ENCODE measurements at places on chromosomes 7 and 10.
A peak's percentile ranks its signal among the peaks of the same experiment; 100 is the strongest.

DNA sequence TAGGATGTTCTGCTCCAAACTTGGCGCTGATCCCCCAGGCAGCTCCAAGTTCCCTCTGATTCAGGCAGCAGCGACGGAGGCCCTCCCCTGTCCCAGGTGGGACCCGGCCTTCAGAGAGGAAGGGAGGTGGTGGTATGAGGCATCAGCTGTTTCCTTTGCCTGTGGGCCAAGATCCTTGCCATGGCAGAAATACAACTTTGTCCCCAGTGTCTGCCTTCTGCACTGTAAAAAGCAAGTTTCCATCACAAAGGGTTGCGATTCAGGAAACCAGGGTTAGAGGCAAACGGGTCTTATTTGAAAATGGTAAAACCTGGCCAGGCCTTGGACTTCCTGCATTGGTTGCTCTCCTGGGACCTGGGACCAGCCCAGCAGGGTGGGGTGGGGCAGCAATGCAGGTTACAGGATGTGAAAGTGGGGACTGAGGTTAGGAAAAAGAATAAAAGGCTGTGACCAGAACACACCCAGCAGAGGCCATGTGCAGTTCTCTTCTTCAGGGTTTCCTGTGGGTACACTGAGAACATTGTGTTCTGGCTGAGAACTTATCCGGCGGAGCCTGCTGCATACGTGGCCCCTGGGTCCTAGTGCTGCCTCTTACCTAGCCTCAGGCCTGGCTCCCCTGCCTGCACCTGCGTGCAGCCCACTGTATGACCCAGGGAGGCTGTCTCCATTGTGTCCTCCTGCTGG, 25.1 kb upstream of the DDIT4 start:
- no peak for DNase-seq

GRCh38 chr7:128042012-128042411, 10.8 kb upstream of the LRRC4 start:
- no peak for DNase-seq

GRCh38 chr7:76358481-76359110, at the start of gene YWHAG:
Gene YWHAG, minus strand, starts transcription at chr7:76358991. Its CDS starts 183 bp downstream, at chr7:76358808.
- DNase-seq, result peak; percentile 93

DNA sequence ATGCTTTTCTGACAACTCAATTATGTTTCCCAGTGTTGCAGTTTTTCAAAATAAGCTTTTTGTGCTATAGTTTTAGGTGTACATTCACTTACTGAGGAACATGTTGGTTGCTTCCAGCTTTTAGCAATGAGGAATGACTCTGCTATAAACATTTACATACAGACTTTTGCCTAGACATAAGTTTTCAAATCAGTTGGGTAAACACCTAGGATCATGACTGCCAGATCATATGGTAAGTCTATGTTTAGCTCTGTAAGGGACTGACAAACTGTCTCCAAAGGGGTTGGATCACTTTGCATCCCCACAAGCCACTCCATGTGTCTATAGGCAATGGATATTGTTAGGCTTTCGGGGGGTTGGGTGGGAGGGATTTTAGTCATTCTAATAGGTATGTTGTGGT, 10.8 kb upstream of the GRID2IP start:
- no peak for DNase-seq

GRCh38 chr7:15801551-15801950, 115.1 kb upstream of the MEOX2 start:
- DNase-seq, result no peak

GRCh38 chr7:20403331-20403730, 72.6 kb downstream of the ITGB8 start:
- DNase-seq, result peak; percentile 33

DNA sequence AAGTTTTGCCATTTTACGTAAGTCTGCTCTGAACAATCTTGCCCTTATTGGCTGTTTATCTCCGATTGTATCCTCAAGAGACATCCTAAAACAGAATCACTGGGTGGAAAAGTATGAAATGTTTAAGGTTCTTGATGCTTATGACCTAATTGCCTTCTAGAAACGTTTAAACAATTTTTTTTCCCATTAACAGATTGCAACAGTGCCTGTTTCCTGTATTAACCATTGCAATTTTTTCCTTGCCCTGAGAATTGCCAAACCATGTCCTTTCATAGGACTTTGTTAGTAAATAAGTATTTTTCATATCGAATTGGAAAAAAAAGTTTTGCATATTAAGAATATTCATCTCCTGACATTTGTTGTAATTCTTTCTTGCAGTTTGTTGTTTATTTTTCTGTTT, 639.8 kb downstream of the INHBA start:
- no peak for DNase-seq

DNA sequence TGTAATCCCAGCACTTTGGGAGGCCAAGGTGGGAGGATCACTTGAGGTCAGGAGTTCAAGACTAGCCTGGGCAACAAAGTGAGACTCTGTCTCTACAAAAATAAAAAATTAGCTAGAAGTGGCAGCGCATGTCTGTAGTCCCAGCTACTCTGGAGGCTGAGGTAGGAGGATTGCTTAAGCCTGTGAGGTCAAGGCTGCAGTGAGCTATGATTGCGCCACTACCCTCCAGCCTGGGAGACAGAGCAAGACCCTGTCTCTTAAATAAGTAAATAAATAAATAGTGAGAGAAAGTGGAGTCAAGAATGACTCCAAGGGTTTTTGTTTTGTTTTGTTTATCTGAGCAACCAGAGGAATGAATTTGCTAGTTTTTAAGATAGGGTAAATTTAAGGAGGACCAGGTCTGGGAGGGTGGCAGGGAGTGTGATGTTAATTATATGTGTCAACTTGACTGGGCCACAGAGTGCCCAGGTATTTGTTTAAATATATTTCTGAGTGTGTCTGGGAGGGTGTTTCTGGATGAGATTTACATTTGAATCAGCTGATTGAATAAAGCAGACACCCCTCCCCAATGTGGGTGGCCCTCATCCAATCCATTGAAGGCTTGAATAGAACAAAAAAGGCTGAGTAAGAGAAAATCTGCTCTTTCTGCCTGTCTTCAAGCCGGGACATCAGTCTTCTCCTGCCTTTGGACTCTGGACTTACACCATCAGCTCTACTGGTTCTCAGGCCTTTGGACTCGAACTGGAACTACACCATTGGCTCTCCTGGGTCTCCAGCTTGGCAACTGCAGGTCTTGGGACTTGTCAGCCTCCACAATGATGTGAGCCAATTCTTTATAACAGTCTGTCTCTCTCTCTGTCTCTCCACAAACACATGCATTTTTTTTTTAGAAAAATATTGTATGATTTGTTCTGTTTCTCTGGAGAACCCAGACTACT, 23.5 kb downstream of the IMPDH1 start:
- DNase-seq, result no peak

DNA sequence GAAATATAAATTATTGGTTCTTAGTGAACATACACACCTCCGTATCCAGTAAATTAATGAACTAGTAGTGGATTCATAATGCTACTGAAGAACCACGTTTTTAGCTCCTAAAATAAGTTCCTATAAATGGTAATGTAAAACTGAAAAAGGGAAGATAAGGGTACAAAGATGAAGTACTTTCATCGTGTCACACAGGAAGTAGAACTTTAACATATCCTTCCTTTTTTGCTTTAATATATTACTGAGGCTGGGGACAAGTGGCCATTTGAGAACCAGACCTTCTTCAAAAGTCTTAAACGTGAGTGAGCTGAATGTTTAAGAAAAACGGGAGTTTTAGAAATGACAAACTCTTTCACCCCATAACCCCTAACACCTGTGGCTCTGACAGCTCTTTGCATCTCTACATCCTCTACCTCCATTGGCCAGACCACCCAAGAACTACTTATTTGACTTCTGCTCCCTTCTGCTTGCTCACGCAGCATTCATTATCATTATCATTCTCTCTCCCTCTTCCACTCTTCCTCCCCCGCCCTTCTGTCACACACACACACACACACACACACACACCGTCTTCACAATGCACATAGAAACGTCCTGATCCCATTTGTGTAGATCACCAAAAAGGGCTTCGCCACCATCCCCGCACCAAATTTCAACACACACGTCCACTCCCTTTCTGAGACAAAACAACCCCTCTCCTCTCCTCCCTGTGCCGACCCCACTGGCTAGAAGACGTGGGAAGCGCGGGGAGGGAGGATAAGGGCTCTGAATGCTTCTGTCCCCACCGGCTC, 677 bp downstream of the SKAP2 start:
- peak; percentile 40 for DNase-seq

DNA sequence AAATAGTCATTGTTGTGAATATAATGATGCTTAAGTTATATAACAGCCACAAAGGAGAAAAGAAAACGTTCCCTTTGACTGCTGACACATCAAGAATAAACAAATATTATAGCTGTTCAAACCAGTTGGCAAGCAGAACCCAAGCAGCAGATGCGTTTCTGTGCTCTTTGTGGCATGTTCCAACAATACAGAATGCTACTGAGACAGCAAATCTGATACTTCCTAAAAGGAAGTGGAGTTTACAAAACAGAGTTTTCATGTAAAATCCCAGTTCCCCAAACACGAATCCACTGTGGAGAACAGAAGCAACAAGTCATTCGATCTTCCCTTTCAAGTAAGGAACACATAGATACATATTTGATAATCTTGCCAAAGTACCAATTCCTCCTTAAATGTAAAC, 170.9 kb upstream of the ASAH2 start:
- DNase-seq, result no peak

GRCh38 chr7:32462977-32463376, 27.2 kb downstream of the LSM5 start:
- no peak for DNase-seq

DNA sequence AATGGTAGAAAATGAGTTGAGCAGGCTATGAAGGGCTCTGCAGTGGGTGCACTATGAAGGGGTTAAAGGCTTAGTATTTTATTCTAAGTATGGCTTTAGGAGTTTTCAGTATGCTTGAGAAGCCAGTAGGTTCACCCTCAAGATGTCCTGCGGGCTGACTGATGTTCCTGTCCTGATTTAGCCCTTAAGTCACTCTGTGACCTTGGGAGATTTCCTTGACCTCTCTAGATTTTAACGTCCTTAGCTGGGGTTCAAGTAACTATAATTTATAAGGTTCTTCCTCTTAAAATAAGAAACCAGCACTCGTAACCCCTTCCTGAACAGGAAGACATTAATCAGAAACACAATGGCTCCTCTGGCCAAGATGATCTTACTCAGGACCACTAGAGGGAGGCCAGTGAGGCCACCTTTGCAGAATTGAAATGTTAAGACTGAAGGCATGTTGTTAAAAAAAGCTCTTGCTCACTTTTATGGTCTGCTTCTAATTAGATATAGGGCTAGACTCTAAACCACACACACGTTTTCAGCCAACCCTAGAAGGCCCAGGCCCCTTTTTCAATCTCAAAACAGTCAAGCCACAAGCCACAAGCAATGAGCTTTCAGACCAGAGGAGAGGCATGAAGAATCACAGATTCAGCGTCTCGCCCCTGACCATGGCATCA, 41.9 kb downstream of the CDK1 start:
- peak; percentile 23 for DNase-seq

- peak; percentile 81 for DNase-seq
These were observed 111.4 kb upstream of the GLCCI1 start for GRCh38 chr7:7857143-7857583.

DNA sequence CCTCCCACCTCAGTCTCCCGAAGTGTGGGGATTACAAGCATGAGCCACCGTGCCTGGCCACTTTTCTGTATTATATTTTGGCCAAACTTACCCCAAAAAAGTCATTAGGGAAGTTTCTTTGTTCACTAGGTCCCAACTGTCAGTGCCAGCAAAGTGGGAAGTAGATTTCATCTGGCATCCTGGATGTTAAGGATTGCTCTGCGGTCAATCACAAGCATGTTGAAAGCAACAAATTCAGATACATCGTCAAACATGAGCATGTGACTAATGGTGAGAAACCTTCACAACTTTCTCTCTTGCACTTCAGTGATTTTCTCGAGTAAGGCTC, 14.3 kb upstream of the LRRC17 start:
- DNase-seq, result no peak

GRCh38 chr7:26199301-26200037, 1.1 kb downstream of the HNRNPA2B1 start:
- peak; percentile 82 for DNase-seq

GRCh38 chr10:119737039-119737663, 11.3 kb downstream of the INPP5F start:
- peak; percentile 98 for DNase-seq

DNA sequence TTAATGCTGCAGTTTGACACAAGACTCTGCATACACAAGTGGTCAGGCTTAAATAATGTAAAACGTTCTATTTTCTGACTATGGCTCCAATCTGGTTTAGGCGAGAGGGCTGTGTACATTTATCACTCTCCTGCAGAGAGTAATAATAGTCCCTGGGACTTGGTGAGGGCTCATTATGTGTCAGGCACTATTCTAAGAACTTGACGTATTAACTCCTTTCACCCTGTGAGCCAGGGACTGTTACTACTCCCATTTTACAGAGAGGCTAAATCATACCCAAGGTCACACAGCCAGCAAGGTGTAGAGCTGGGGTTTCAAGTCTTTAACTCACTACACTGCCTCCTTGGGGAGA, 187.2 kb upstream of the LYZL2 start:
- peak; percentile 56 for DNase-seq

DNA sequence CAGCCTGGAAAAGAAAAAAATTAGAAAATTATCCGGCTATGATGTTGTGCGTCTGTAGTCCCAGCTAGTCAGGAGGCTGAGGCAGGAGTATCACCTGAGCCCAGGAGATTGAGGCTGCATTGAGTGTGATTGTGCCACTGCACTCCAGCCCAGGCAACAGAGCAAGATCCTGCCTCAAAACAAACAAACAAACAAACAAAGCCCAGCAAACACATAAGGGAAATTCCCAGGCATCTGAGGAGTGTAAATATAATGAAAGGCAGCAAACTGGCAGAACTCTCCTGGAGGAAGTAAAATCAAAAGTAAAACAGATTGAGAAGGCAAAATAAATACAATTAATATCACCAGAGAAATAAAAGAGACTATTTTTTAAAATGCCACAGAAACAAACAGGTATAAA, 84.5 kb upstream of the ITGB1 start:
- DNase-seq, result no peak

DNA sequence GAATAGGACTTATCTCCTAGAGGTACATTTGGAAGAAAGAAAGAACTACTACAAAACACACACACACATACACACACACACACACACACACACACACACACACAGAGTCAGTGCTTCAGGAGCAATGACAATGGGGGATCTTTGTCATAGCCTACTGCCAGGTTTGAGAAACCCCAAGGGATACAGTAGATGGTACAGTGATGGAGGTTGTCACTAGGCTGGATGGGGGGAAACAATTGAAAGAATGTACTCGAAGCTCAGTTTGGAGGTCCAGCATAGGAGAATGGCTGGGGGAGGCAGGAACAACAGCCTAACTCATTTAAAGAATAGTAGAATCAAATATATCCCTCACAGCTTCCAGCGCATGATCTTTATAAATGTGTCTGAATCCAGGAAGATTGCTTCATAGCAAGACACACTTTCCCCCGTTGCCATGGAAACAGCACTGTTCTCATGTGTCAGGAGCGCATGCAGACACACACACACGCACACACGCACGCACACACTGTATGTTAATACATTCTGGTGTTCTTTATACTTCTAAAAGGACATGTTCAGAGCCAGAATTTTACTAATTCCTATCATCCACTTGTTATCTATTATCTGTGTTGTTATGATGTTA, 32.6 kb upstream of the ZNRF2 start:
- no peak for DNase-seq

- DNase-seq, result no peak
These were observed 60.3 kb downstream of the CNTNAP2 start for GRCh38 chr7:146176860-146177259.

- DNase-seq, result no peak
These were observed 31.3 kb upstream of the ZNRF2 start for GRCh38 chr7:30252885-30253795.
